NCI-H1417 treated with DMSO at 0.1 percent for 48 hours (cell line): ENCODE measurements at places on chromosomes 6 and 20.

- DNase-seq, result no peak
Observed at GRCh38 chr6:134821928-134822864, 127.7 kb downstream of the ALDH8A1 start.

- no peak for DNase-seq
Observed at GRCh38 chr6:157770946-157771345, 52.1 kb upstream of the SNX9 start.

DNA sequence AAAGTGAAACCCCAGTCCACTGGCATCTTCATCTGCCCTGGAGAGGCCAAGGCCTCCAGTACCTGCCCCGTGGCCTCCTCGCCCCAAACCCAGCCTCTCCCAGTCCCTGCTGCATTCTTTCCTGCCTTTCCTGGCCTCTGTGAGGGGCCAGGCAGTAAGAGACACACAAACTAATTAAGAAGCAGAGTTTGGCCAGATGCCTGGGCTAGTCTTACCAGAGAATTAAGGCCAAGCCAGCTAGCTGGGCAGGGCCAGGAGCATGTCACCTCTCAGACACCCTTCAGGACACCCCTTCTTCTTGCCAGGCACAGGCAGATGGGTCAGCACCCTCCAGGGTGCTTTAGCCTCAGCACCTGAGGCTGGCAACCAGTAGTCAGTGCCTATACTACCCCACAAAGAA is 2.4 kb downstream of the MDGA1 start:
- no peak for DNase-seq

- no peak for DNase-seq
Observed at GRCh38 chr6:149114167-149114566, 203.3 kb upstream of the TAB2 start.

DNA sequence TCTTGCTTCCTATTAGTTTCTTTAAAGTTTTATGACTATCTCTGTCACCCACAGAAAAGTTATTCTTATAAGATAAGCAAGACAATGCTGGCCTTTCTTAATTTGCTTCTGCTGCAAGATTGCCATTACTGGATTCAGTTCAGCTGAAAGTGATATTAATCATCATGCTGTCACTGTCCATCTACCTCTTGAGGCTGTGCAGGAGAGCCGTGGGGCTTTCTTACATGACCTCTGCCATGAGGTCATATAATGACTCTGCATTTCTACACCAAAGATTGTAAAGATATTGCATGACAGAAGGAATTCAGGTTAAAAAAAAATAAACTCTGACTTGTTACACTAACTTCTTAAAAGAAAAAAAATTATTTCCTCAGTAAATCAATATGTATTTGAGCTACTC is 106.9 kb downstream of the TRDN start:
- no peak for DNase-seq

GRCh38 chr6:33914645-33915044 is 110.8 kb upstream of the MLN start:
- DNase-seq, result no peak

DNA sequence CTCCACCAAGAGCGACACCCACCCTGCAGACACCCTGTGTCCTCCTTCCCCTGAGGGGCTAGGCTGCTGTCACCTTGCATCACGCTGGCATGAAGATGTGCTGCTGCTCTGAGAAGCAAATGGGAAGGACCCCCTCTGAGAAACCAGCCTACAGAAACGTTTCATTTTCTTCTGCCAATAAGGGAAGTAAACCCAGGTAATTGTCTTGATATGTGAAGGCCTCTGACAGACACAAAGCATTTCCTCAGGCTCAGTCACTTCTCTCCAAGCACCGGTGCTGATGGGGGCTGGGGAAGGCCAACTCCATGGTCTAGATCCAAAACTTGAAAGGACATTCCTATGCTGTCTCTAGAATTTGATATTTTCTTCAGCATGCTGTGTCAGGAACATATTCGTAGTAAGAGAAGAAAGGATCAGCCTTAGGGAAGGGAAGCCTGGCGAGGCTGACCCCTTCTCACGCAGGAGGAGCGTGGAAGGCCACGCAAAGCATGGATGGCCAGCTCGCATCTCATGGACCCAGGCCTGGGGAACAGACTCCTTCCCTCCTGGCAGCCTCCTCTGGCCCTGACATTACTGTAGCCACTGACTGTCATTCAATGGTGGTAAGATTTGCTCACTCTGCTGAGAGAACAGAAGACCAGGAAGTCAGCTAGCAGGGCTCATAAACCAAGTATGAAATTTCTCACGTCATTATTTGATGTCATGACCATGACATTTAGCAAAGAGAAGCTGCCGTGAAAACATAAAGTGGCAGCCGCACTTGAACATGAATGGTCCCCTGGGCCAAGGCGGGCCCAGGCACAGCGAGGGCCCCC is 20.4 kb downstream of the ACSS1 start:
- DNase-seq, result no peak

- DNase-seq, result no peak
Observed at GRCh38 chr20:4973330-4974097, 27.8 kb downstream of the SLC23A2 start.

DNA sequence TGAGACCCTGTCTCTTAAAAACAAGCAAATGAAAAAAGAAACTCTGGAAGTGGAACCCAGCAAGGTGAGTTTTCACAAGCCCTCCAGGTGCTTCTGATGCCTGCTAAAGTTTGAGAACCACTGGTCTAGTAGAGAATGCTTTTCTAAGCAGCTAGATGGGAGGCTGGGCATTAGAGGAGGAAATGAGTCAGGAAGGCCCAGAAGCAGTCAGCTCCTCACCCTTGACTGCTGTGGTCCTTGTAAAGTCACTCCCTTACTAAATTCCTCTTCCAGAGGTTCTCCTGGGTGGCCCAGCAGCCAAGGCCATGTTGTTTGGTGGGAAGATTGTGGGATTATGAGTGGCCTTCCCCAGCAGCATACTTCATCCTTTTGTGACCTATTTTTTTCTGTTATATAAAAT is 52.0 kb upstream of the FYN start:
- DNase-seq, result no peak

DNA sequence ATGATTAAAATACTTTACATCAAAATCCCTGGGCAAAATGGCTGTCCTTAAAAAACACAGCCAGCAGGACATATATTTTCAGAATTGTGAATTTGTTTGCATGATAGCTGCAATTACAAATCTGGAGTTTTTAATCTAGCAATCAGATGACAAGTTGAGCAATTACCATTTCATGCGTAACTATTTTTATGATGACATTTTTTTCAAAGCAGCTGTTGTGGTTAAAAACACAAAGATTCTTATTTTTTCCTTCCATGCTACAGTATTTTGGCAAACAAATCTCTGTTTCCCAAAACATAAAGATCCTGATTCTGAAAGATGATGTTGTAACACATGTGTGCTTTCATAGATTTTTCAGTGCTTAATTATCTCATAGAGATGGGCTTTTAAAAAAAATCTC is 90.2 kb downstream of the PHACTR1 start:
- no peak for DNase-seq

GRCh38 chr6:17450832-17451231 is 57.4 kb downstream of the CAP2 start:
- no peak for DNase-seq
